ENCODE measurements at places on chromosomes 12 and 14.
A peak's percentile ranks its signal among the peaks of the same experiment; 100 is the strongest.

- peak; percentile 60 for DNase-seq
Measured at GRCh38 chr14:74905595-74906142, 17.4 kb downstream of the RPS6KL1 start.

GRCh38 chr12:107649661-107650061 lies 35.9 kb upstream of the PWP1 start:
- no peak for DNase-seq

GRCh38 chr14:82411298-82411697 lies 877.6 kb upstream of the SEL1L start:
- DNase-seq: no peak

DNA sequence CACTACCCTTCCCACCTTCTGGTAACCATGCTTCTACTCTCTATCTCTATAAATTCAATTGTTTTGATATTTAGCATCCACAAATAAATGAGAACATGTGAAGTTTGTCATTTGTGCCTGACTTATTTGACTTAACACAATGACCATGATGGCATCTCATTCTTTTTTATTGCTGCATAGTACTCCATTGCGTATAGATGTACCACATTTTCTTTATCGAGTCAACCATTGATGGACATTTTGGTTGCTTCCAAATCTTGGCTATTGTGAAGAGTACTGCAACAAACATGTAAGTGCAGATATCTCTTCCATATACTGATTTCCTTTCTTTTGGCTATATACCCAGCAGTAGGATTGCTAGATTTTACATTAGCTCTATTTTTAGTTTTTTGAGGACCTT lies 73.6 kb downstream of the PTPRQ start:
- DNase-seq: no peak

DNA sequence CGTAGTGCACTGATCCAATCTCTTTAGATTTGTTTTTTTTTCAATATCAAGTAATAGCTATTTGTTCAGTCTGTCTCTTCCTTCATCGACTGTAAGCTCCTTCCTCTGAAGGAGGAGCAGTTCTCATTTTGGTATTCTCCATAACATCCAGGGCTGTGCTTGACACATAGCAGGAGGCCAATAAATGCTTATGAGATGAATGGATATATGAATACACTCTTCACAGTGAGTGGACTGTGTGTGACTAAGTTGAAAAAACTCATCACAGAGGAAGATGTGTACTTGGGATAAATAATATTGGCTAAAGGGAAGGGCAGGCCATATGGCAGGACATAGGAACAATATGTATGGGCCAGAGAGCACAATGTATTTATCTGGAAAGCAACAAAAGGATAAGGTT lies 205.3 kb upstream of the PRICKLE1 start:
- DNase-seq: no peak

DNA sequence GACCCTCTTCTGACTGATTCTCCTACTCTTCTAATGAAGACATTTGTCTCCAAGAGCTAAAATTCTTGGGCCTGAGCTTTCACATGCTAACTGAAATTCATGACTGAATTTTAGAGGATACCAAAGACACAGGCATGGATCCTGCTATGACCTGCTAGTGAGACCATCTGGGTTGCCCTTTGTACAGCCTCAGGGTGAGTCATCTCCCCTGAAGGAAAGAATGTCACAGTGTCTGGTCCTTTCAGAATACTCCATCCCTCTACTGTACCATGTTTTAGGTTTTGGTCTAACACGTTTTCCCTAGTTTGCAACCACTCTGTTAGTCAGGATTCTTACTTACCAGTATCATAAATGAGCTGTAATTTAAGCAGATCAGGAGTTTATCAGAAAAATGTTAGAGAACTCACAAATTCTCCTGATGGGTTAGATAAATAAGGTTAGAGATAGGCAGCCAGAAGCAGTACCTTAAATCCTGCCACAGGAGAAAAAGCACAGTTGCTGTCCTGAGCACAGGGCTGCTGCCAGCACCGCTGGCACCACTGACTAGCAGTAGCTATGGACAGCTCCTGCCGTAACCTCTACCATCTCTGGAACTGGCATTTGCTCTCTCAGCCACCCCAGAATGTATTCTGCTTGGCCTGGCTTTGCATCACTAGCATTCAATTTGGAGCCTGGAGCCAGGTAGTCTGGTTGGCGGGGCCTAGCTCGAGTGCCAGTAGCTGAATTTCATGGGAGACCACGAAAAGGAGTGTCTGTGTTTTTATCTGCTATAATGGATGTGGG lies 127.6 kb downstream of the ANO6 start:
- no peak for DNase-seq

DNA sequence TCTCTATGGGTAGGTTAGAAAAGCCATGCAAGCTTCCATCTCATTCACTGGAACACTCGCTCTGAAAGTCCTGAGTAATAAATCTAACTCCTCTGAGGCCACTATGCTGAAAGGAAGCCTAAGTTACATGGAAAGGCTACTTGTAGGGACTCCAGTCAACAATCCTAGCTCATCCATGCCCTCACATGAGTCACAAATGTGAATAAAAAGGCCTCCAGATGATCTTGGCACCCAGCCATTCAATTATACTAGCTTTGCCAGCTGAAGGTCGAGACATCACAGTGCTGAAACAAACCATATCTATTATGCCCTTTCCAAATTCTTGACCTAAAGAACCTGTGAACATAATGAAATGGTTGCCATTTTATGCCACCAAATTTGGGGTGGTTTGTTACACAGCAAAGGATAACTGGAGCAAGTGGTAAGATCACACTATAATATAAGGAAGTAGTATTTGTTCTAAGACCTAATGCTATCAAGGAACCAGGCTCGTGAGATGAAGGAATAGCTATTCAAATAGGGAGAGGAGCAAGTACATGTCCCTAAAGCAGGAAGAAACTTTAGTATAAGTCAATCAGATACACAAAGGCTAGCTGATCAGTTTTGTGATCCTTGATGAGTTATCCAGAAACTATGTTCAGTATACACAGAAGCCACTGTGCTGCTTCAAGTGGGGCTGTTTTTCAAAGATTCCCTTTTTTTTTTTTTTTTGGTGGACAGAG lies 142.1 kb downstream of the MED13L start:
- DNase-seq: no peak

DNA sequence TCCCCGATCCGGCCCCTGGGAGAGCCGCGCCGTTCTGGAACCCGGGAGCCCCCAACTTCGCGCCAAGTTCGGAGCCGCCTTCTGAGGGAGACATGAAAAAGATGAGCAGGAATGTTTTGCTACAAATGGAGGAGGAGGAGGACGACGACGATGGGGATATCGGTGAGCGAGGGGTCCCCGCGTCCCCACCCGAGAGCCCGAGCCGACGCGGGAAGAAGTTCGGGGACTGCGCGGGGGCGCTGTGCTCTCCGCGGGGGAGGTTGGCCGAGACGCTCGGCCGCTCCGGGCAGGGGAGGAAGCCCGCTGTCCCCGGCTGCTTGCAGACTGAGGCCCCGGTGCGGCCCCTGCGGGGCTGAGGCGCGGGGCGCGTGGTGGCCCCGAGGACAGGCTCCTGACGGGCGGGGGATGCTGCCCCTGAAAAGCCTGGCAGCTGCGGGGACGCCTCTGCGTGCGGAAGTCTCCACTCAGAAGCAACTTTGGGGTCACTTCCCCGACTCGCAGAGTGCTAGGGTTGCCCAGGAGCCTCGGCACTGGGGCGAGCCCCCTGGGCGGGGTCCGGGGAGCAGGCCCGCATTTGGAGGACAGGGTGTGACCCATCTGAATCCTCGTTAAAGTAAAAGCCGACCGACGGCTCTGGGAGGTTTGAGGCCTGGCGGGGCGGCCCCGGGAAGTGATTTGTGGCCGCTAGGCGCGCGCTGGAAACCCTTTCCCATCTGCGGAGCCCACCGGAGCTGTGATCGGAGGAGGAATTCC lies 511 bp downstream of the ANO6 start:
- DNase-seq: peak; percentile 12

DNA sequence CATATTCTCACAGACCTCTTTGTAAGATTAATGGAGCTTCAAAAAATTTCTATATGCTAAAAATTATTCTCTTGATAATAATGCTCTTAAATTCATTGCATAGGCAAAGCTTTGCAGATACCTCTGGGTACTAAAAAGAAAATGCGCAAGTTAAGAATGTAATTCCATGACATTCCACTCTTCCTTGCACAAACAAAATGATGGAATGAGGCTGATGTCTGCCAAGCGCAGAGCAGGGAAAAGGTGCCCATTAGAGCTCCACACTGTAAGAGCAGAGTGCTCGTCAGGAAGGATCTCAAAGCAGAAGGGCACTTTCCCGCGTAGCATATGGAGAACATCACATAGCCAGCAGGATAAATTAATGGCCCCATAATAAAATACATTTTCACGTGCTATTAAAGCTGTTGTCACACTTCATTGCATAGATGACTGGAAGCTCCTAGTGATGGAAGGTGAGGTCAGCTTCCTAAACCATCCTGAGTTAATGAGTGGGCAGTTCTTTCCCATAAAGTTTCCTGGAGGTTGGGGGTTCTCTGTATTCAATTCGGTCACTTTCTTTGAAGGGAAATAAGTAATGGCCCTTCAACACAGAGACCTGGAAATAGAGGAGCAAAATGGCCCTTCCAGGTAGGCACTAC lies 1058.9 kb downstream of the GALC start:
- DNase-seq: no peak

- no peak for DNase-seq
Measured at GRCh38 chr14:85358136-85358785, 171.7 kb upstream of the FLRT2 start.

- DNase-seq: no peak
Measured at GRCh38 chr12:49540229-49541139, 1.7 kb downstream of the KCNH3 start.

- DNase-seq: no peak
Measured at GRCh38 chr12:14418451-14418890, 53.0 kb downstream of the ATF7IP start.

- DNase-seq: no peak
Measured at GRCh38 chr12:27161458-27162228, 79.3 kb upstream of the C12orf71 start.

DNA sequence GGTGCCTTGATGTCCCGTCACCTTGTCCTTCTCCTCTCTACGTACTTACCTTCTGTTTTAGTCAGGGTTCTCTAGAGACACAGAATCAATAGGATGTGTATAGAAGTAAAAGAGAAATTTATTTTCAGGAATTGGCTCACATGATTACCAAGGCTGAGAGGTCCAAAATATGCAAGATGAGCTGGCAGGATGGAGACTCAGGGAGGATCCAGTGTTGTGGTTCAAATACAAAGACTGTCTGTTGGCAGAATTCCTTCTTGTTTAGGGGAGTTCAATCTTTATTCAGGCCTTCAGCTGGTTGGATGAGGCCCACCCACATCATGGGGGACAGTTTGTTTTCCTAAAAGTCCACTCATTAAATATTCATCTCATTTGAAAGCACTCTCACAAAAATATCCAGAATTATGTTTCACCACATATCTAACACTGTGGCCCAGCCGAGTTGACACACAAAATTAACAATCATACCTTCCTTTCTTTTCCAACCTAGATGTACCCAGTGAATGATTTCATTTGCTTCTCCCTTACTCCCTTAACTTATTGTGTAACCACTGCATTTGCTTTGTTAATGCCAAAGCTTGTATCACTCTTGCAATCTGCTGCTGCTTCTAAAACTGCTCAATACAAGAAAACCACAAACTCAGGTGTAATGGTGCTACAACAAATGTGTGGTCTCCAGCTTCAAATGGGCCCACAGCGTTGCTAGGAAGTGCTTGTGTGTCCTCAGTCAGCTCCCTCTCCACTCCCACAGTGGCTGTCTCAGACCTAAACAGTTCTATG lies 195.4 kb upstream of the ARHGAP5 start:
- no peak for DNase-seq

DNA sequence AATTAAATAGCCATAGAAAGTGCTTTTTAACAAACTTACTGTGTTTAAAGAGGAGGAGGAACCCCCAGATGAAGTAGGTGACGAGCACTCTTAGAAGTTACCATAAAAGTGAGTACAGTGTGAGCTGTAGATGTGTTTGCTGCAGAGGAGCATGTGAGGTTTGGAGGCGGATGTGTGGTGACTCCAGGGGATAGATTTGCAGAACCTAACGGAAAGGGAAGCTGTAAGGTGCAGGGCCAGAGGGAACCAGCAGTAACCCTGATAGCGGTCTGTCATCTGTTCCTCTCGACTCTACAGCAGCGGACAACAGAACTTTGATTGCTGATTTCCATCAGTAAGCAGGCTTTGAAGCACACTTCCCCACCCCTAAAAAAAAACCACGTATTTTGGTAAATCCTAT lies 5.2 kb downstream of the CALM1 start:
- DNase-seq: no peak

GRCh38 chr12:122102331-122102730 lies 23.8 kb downstream of the MLXIP start:
- DNase-seq: no peak

DNA sequence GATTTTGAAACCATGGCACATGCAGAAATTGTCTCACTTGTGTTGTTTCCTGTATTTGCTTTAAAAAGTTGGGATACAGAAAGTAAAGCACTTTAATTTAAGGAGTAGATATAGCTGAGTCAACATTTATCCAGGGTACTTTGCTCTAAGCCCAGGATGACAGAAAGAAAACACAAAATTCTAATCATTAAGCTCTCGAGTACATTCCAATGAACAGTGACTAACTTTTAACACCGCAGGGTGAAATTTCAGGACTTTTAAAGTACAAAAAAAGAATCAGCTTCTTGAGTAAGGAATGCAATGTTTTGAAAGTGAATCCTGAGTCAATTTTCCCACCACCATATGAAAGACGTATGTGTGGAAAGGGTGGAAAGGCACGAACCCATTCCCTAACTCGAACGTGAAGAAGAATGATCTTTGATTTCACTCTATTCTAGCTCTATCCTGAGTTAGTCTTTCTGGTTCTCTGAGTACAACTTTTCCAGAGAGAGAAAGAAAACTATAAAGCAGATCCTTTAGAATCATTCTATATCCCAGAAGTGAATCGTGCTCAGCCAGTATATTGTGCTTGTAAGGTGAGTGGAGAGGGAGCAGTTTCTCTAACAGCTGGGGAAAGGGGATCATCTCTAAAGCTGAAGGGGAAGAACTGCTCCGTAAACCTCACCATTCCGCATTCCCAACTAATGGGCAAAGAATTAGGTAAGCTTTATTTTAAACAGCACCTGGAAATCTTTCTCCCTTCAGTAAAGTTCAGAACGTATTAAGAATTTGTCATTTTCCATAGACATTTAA lies 779.0 kb upstream of the FLRT2 start:
- no peak for DNase-seq

GRCh38 chr12:5066251-5066650 lies 22.6 kb downstream of the KCNA5 start:
- no peak for DNase-seq

DNA sequence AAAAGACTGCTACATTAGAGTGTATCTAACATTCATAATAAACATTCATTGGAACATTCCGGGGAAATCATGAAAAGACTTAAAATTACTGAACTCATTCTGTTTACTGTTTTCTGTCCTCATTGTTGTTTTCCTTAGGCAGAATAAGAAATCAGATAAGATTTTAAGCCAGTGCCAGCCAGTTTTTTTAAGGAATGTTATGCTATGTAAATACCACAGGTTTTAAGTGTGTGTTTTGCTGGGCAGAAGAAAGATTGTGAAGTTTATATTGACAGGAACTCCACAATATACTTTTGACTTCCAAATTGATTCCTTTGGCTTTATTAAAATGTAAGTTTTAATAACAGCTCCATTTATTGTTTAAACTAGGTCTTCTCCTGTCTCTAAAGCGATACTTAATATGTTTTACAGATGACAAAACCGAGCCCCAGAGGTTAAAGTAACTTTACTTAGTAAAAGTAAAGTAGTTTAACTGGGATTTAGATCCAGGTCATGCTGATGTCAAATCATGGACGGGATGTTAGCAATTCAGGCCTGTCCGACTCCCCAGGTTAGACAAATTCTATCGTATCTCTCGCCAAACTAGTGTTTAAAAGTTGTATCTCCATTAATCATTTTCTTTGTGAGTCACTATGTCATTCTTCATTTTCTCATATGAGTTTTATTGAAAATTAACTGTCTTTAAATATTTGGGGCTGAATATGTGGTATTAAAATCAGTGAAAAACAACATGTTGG lies 1.7 kb downstream of the LARP4 start:
- DNase-seq: no peak

Data from activated CD8-positive, alpha-beta memory T cell treated with anti-CD3 and anti-CD28 coated beads for 1 hour (primary cell).